NCI-H1092 (cell line): ENCODE measurements at places on chromosomes 5 and 9.

- no peak for DNase-seq
Observed at GRCh38 chr5:142896325-142897007, 126.3 kb downstream of the ARHGAP26 start.

DNA sequence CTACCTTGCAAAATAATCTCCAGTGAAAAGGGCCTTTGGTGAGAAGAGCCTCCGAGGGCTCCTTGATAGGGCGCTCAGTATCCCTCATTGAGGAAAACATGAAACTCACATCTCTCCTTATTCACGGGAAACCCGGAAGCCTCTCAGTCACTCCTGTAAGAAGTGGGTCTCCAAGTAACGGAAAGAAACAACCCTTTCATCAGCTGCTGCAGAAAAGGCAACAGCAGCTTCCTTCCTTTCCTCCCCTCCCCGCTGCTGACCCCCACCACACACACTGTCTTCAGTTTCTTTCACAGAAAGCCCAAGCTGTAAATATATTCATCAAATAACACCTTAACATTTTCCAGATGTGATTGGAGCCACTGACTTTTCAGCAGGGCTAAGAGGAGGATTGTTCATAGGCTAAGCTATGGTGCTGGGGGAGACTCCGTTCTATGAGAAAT, 81.4 kb downstream of the C9orf152 start:
- no peak for DNase-seq

- DNase-seq = no peak
Observed at GRCh38 chr5:124231230-124231629, 515.2 kb downstream of the ZNF608 start.

DNA sequence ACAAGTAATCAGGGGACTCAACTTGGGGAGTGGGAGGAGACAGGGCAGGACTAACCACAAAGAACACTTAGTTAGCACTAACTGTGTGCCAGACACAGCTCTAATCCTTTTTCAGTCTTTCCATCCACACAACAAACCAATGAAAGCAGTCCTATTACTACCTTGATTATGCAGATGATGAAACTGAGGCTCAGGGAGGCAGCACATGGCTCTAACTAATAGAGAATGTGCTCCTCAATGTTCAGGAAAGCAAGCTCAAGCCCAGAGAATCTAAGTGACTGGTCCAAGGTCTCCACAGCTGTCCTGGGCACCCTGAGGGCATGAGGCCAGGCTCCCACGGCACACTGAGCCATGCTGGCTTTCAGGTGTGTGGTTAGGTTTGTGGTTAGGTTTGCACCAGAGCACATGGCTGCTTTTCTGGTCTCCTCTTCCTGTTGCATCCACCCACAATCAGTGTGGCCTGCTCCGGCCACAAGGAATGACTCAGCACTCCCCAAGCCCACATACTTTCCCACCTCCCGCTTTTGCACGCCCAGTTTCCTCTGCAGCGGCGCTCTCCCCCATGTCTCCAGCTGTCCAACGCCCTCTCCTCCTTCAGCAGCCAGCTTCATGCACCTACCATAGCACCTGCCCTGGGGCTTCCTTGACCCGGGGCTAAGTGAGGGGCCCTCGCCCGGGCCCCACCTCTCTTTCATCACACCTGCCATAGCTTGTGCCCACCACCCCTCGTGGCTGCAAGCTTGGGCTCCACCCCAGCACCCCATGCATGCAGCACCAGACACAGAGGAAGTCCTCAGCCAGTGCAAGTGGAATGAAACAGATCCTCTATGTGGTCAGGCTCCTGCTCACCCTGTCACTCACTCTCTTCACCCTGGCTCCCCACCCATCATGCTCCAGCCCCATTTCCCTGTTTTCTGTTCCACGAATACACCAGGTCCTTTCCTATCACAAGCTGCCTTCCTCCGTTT, 133.1 kb downstream of the GABBR2 start:
- DNase-seq = no peak

- no peak for DNase-seq
Observed at GRCh38 chr9:137670391-137671195, 51.8 kb downstream of the EHMT1 start.

DNA sequence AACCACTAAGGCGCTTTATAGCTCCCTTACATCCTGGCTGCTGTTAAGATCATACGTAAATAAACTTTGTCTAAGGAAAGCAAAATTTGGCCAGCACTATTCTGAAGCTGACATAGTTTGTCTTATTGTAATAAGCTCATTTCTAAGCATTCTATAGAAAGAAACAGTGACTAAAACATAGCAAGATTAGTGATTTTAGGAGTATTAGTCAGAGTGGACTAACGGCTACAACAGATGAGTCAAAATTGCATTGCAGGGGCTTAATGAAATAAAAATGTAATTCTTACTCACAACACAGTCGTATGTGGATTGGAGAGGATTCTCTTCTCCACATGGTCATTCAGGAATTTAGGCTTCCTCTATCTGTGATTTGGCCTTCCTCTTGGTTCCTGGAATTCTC, 347.6 kb downstream of the GADD45G start:
- DNase-seq = no peak

DNA sequence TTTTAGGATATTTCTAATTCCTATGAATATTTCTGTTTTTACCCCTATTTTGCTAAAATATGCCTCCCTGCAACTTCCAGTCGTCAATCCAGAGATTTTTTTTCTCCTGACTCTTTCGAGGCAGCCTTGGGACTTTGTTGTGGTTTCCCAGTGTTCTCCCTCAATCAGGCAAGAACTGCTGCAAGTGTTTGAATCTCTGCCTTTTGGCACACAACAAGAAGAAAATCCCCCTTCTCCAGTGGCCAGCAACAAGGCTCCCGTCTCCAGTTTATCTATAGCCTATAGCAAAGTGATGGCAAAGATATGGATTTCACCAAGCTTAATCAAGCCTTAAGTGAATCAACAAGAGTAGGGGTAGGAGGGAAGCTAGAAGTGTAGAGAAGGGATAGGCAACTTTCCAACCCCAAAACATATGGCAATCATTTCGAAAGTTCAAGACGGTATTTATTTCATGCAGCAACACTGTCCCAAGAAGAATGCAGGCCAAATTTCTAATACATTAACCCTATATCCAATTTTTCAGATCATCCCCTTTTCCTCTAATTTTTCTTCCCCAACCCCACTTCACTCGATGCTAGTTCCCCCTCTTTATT, 37.7 kb upstream of the PAPPA start:
- no peak for DNase-seq

GRCh38 chr5:127875235-127876021, 172.2 kb downstream of the CCDC192 start:
- peak; percentile 65 for DNase-seq

- DNase-seq = no peak
Observed at GRCh38 chr9:70147651-70148050, 104.0 kb downstream of the MAMDC2 start.

- DNase-seq = no peak
Observed at GRCh38 chr9:75019654-75020053, 8.4 kb downstream of the CARNMT1 start.

- no peak for DNase-seq
Observed at GRCh38 chr5:39013938-39014337, 60.3 kb downstream of the RICTOR start.

DNA sequence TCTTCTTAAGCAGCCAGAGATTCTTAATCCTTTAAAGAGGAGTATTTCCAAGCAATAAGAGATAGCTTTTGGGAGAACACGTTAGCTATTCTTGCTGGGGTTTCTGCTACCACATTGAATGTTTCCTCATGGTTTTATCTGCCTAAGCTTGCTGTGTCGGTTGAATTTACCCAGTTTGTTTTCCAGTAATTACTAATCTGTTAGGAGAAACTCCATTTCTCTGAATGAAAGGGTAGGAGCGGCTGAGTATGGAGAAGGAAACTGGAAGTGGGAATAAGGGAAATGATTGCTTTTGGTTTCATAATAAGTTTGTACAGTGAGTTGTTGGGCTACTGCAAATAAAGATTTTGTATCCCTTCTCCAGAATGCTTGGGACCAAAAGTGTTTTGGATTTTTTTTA, 1.2 kb downstream of the JAK2 start:
- DNase-seq = no peak

- DNase-seq = no peak
Observed at GRCh38 chr5:146706321-146706972, 172.1 kb downstream of the PPP2R2B start.

DNA sequence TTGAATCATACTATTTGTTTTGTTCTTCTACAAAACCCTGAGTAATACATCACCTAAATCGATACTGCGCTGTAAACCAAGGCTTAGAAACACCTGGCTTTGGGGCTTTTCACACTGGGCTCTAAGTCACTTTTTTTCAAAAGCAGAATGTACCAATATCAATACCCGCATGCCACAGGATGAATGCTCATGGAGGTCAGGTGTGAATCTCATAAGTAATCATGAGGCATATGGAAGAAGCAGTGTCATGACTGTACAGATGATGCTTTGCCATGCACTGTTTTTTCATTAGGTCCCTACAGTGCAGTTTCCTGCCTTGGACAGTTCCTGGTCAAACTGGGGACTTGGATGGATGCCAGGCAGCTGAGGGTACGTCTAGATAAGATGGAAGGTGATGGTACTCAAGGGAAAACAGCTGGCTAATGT, 49.0 kb upstream of the ATG10 start:
- DNase-seq = peak; percentile 12

GRCh38 chr5:172798422-172799215, 27.6 kb upstream of the DUSP1 start:
- no peak for DNase-seq

- no peak for DNase-seq
Observed at GRCh38 chr5:172862165-172862801, 28.2 kb downstream of the ERGIC1 start.

- DNase-seq = no peak
Observed at GRCh38 chr5:133150909-133151544, 99.2 kb downstream of the HSPA4 start.

GRCh38 chr9:94644543-94644942, 5.2 kb upstream of the FBP1 start:
- DNase-seq = no peak

DNA sequence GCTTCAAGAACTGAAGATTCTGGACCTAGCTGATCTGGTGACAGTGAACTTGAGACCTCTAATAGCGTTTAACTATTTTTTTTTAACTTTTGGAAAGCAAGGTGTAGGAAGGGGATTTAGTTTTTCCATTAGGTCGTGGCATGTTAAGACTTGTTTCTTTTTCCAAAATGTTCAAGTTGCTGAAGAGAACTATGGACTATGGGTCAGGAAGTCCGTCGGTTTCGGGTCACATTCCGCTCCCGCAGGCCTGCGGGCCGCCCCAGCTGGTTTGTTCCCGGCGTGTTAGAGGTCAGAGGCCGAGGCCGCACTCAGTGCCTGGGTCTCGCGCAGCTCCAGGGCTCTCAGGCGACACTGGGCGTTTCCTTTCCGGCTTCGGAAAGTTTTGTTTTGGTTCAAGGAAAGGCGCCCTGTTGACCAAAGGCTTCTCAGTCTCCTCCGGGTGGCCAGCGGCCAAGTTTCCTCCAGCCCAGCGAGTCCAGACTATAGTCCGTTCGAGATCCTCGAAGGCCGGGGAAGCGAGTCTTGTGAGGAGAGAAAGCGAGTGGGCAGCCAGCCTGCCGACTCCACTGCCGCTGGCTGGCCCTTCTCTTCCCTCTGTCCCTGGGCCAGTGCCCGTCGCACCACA, 586 bp upstream of the FCHO2 start:
- no peak for DNase-seq

- DNase-seq = no peak
Observed at GRCh38 chr5:123549256-123549904, 37.4 kb downstream of the CSNK1G3 start.

DNA sequence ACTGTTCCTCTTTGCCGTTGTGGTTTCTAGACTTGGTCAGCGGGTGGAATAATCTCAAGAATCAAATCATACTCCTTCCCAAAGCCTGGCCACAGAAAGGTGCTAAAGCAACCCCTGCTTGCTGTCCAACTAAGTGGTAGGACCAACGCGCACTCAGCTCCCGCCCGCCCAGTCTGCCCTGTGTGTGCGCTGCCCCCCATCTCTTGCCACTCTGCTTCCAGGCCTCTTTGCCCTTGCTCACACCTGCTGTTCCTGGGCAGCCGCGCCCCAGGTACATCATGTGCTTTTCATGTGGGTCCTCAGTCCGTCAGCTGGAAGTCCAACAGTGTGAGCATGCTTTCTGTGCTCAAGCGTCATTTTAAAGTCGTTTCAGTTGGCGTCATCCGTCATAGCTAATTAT, 65.5 kb downstream of the SYK start:
- DNase-seq = no peak

DNA sequence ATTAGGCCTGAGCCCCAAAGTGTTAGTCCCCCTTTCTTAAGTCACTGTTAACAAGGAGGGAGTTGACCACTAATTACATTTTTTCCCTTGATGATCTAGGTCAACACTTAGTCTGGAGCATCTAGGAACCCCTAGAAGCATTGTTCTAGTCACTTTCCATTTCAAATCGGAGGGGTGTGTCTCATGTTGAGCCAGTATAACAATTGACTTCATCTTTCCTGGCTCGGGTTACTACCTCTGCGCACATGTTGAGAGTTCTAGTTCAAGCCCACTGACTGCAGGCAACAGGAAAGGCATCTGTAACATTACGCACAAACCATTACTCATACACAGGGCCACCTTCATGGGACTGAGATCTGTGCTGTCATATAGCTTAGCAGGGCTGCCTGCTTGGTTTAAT, 164.9 kb downstream of the NTRK2 start:
- no peak for DNase-seq

DNA sequence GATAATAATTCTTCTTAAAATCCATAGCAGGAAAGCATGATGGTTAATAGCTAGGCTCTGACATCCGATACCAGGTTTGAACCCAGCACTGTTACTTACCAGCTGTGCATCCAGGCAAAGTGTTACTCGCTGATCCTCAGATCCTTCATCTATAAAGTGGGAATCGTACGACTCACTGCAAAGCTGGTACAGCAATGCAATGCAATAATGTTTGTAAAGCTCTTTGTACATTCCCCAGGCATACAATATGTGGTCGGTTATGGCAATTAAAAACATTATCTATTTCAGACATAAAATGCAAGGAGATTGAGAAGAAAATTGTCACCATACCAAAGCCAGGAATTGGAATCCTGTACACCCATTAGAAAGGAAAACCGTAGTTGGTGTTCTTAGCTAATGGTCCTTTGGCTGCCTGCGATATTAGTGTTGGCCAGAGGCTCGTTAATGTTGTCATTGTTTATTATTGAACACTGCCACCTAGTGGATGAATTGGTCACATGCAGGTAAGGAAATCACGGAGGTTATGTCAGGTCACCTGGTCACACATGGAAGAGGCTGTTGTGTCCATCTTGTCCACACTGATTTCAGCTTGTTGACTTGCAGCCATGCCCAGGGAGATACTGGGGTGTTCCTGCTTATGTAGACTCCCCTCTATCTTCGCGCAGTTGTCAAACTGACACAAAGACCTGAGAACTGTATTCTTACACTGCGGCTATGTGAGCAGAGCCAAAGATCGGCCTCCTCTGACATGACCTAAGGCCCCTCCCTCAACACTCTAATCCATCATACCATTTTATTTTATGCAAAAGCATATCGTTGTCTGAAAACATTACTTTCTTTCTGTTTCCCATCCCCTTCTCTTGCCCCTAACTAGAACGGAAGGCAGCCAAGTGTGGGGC, 87.5 kb upstream of the PPP2R2B start:
- peak; percentile 71 for DNase-seq

DNA sequence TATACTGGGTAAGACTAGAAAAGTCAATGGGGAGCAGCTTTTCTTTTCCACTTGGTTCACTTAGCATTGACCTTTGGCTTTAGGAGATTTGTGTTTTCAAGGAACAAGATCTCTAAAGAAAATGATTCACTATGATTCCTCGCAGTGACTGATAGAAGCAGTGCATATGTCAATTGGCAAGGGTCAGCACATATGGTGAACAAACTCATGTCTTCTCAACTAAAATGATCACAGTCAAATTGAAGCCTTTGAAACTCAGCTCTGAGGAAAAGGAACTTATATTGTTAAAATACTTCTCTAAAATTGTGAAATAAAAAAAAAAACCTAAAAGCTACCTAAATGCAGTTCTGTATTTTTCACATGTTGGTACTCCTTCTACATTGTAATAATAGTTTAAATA, 43.2 kb upstream of the IL7R start:
- no peak for DNase-seq
